ENCODE measurements at places on chromosomes 1 and 21. TPM values are rescaled to one million over a fixed set of nuclear protein-coding genes. Genes with fewer than 3 reads are reported as not detected.

GRCh38 chr21:27648560-27648959 is 681.7 kb upstream of the ADAMTS5 start:
- no peaks in the 10 kb centered on the region for H3K4me1 ChIP-seq
- DNase-seq, result no peak
- no peaks in the 10 kb centered on the region for H3K27me3 ChIP-seq
- no peak overlapping the region for H3K27ac ChIP-seq
- H3K4me3 ChIP-seq, result no peak overlapping the region

- no peaks in the 10 kb centered on the region for H3K4me1 ChIP-seq
- H3K27ac ChIP-seq, result no peak overlapping the region
- H3K36me3 ChIP-seq, result no peaks in the 10 kb centered on the region
Measured at GRCh38 chr21:27818847-27819246, 852.0 kb upstream of the ADAMTS5 start.

DNA sequence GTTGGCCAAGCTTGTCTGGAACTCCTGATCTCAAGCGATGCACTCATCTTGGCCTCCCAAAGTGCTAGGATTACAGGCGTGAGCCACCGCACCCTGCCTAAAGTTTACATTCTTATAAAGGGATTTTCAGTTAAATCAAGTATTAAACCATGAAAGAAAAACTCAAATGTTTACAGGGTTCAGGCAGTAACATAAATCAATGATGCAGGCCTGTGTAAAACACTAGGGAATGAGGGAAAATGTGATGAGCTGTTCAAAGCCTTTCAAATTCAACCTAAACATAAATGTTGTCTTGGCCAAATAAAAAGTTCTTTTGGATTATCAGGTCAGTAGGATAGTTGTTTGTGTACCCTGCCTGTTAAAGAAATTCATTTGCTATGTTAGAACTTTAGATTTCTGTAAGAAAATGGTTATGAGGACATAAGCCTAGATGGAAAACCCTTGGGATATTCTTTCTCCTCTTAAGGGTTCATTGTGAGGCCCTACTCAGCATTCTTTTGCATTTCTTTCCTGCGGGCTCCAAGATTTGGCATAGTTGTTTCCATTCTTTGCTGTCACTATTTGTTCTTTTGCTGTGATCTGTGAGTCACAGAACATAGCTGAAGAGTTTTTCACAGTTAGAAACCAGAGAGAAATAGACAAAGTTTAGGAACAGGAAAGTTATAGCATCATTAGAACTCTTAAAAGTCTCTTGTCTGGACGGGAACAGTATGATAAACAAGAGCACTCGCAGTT is 8.9 kb upstream of the ZRANB2 start:
- H3K36me3 ChIP-seq, result no peaks in the 10 kb centered on the region
- no peak for DNase-seq
- H3K4me1 ChIP-seq, result no peaks in the 10 kb centered on the region
- H3K4me3 ChIP-seq, result no peak overlapping the region
- no peak overlapping the region for H3K27ac ChIP-seq

GRCh38 chr1:172360511-172360910 is 60.0 kb upstream of the C1orf105 start:
- H3K36me3 ChIP-seq, result no peaks in the 10 kb centered on the region
- H3K4me1 ChIP-seq, result peaks cover 49% of the 10 kb centered on the region
- H3K27ac ChIP-seq, result no peak overlapping the region
- no peak for DNase-seq
- no peaks in the 10 kb centered on the region for H3K27me3 ChIP-seq
- H3K4me3 ChIP-seq, result no peak overlapping the region

DNA sequence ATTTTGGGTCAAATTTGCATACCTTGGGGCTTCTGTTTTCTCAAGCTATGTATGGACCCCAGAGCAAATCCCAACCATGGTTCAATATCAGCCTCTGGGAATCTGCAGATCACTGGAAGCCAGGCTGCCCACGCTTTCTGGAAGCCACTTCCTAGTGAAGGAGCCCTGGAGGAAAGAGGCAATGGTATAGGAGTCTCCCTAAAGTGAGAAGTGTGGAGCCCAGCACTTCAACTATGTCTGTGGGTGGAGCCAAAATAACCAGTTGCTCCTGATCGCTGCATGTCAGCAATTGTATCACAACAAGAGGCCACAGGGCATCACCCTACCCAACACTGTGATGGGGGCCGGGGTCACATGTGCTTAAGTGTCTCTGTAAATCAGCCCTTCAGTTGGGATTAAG is 26.9 kb downstream of the ETS2 start:
- H3K27me3 ChIP-seq, result no peaks in the 10 kb centered on the region
- H3K4me3 ChIP-seq, result no peak overlapping the region
- no peak overlapping the region for H3K27ac ChIP-seq
- H3K36me3 ChIP-seq, result no peaks in the 10 kb centered on the region

The C4BPB gene
- total RNA-seq, result 1.1 TPM

The SLC41A1 gene
- 32.1 TPM for total RNA-seq

Measured in activated naive CD4-positive, alpha-beta T cell treated with anti-CD3 and anti-CD28 coated beads for 36 hours (primary cell).